ENCODE measurements at places on chromosomes 11 and 22.
A peak's percentile ranks its signal among the peaks of the same experiment; 100 is the strongest.

DNA sequence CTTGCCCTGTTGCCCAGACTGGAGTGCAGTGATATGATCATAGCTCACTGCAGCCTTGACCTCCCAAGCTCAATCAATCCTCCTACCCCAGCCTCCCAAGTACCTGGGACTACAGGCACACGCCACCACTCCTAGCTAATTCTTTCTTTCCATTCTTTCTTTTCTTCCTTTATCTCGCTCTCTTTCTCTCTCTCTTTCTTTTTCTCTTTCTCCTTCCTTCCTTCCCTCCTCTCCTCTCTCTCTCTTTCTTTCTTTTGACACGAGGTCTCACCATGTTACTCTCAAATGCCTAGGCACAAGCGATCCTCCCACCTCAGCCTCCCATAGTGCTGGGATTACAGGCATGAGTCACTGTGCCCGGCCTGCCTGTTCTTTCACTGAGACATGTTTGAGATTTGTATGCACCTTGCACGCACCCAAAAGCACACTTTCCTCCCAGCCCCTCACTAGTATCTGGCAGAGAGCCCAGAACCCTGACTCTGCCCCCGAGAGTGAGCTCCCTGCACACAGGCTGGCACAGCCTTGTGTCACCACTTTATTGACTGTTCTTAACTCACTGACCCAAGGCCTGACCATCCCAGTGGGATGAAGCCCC is 56.8 kb downstream of the CD6 start:
- no peak for DNase-seq

DNA sequence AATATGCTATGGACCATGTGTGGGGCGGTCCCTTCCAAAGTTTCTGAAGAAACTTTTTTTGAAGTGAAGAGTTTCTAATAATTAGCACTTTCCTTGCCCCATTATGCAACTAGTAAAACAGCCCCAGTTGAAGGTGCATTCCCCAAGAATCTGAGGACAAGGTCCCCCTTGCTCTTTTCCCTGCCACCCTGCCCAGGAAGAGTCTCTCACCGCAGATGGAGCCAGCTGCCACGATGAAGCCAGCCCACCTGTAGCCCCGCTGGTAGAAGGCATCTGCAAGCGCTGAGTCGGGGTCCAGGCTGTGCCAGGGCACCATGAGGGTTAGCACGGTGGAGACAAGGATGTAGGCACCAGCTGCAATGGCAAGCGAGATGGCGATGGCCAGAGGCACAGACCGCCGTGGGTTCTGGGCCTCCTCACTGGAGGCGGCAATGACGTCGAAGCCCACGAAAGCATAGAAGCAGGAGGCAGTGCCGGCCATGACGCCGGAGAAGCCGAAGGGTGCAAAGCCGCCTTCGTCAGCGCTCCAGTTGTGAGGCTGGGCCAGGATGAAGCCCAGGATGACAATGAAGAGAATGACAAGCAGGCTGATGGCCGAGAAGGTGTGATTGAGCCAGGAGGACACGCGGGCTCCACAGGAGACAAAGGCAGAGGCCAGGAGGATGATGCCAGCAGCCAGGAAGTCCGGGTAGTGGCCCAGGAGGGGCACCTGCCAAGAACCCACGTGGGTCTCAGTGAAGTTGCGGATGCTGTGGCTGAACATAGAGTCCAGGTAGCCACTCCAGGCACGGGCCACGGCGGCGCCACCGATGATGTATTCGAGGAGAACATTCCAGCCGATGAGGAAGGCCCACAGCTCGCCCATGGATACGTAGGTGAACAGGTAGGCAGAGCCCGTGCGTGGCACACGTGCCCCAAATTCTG is 1.5 kb downstream of the SLC7A4 start:
- no peak for DNase-seq

DNA sequence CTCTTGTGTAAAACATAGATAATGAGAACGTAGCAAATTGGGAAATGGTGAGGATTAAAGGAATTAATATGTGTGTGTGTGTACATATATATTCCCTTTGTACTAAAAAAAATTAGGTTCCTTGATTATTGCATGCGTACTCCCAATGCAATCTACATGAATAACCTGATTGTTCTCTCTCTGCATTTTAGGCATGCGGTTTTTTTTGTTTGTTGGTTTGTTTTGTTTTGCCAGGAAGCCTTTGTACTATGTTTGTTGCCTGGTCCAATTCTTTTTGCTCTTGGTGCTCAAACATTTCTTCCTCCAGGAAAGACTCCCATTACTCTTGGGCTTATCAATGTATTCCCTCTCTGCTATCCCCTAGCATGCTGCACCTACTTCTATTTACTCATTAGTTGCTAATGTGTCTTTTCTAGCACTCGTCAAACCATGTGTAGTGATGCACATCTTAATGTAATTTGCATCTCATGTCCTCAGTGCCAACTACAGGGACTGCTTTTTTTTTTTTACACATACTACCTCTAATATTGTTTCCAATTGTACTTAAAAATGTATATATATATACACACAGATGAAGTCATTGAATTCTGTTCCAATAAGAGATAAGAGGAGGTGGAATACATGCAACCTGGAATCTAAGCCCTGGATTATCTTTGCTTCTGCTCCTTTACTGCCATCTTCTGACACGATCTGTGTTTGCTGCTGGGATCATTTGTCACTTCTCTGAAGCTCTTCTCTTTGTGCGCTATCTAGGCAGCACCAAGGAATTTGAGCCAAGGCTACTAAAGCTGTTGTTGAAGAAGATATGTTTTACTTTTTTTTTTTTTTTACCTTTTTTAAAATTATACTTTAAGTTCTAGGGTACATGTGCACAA is 197.2 kb upstream of the ANO3 start:
- no peak for DNase-seq

- DNase-seq = no peak
Measured at GRCh38 chr22:43047605-43048004, 32.7 kb upstream of the PACSIN2 start.

DNA sequence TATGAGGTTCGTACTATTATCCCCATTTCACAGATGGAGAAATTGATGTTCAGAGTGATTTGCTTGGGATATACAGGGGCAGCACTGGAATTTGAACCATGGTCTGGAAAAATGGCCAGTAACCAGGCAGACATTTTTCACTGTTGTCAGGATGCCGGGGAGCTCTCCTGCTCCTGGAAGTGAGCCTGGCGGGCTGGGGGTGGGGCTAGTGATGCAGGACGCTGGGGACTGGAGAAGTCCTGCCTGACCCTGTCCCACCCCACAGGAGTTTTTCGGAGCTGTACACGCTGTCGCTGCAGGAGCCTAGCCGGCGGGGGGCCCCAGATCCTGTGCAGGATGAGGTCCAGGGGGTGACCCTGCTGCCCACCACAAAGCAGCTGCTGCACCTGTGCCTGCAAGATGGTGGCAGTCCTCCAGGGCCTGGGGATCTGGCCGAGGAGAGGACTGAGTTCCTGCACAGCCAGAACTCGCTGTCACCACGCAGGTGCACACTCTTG is 11.1 kb downstream of the SIPA1 start:
- no peak for DNase-seq

DNA sequence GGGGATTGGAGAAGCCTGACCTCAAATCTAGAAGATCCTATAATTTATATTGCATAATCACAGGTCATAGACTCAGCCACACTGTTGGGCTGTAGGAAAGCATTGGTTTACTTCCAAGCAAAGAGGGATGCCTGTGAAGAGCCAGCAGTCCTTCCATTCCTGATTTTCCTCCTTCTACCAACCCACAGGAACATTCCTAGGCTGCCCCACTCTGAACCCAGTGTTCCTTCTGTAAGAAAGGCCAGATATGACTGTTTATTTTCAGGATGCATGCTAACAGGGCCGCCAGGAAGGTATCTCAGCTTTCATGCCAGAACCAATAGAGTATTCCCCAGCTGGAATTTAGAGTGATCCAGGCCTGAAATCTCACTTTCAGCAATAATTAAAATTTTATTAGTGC is 197.1 kb downstream of the ETS1 start:
- DNase-seq = no peak

- DNase-seq = no peak
Measured at GRCh38 chr11:17840101-17840548, 105.5 kb downstream of the KCNC1 start.

- DNase-seq = no peak
Measured at GRCh38 chr22:19536564-19536963, 12.4 kb upstream of the CLDN5 start.

DNA sequence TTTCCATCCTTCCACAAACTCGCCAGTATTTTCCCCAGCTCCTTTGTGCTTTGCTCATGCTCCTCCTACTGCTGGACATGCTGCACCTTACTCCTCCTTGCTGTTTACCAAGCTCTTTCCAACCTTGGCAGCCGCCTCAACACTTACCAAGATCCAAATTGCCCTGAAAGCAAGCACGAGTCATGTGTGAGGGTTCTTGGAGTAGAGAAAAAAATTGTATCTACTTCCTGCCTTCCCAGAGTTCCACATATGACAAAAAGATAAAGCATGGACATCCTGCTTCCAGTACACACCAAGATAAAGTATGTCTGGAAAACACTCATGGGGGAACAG is 767.5 kb downstream of the NTM start:
- no peak for DNase-seq

DNA sequence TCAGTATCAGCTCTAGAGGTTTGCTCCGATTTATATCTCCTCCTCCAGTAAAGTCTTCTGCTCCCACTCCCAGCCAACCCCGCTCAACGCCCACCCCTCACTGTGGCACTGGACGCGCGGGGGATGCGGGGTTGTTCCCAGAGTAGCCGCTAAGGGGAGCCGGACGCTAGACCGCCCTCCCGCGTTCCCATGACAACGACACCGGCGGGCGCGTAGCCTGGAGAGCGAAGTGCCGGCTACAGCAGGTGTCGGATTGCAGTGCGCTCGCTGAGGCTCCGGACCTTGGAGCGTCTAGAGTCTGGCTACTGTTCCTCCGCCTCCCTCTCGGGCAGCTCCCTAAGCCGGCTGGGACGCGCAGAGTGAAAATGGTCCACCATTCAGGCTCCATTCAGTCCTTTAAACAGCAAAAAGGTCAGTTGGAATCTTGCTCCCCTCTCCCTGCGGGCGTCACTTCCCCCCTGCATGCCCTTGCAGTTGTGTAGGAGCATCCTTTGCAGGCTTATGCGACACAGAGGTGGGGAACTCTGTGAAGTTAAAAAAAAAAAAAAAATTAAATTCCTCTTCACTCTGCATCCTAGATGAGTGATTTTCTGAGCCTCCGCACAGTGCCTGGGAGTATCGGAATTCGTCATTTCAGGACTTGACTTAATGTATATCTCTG is at the start of gene ANO3:
Gene ANO3 (plus strand): TSS at position 220 of the 661 bp plus-strand sequence. CDS start 146 bp downstream, at position 366.
- peak; percentile 17 for DNase-seq

GRCh38 chr11:848380-848931 is 5.8 kb downstream of the TSPAN4 start:
- no peak for DNase-seq

DNA sequence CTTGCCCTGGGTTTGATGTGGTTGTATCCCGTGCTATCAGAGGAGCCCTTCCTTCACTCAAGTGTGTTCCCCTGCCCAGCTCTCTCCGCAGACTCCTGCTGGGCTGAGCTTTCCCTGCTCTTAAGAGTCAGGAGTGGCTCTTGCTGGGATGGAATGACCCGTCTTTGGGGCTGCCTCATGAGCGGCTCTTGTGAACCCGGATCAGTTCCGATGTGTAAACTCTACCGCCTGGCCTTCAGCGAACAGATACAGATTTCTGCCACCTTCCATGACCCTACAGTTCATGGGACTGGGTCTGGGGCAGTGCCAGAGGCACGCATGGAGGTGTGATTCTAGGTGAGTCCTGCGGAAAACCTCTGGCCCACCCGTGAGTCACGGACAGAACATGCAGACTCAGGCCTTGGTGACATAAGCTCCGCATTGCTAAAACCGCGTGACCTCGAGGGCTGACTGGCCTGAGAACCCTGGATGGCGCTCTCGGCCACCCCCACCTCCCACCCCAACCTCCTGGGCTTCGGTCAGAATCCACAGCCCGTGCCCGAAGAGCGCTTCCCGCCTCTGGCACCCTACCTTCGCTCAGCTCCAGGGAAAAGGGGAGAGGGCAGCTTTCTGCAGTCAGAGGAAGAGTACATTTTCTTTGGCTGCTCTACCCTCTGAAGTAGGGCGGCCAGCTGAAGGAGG is 1.3 kb upstream of the ZBTB16 start:
- no peak for DNase-seq

- DNase-seq = no peak
Measured at GRCh38 chr22:48778308-48779195, 1049.1 kb downstream of the BRD1 start.

- peak; percentile 80 for DNase-seq
Measured at GRCh38 chr11:3939211-3939610, 83.7 kb downstream of the STIM1 start.

- no peak for DNase-seq
Measured at GRCh38 chr22:45212992-45213751, 27.5 kb downstream of the KIAA0930 start.

GRCh38 chr11:104339380-104339831 is 175.5 kb upstream of the PDGFD start:
- DNase-seq = no peak

GRCh38 chr11:118914178-118914918 is 11.4 kb downstream of the BCL9L start:
- no peak for DNase-seq

- DNase-seq = no peak
Measured at GRCh38 chr11:102927624-102927990, 27.9 kb downstream of the MMP13 start.

DNA sequence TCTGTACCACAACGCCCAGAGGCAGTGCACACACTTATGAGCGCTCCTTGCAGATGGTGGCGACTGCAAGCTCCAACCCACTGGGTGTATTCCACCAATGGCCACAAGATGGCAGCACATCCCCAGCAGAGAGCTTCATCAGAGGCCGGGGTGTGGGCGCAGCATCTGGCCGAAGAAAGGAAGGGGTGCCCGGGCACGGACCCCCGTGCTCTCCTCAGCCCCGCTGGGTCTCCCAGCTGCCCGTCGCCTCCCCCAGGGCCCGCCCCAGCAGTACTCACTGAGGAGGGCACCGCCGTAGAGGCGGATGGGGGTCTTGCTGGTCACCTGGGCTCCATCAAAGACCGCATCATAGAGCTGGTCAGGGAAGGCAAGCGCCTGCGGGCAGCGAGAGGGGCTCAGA is 14.2 kb downstream of the TP53I11 start:
- peak; percentile 12 for DNase-seq

GRCh38 chr22:37762389-37762836 is 45.3 kb upstream of the GCAT start:
- DNase-seq = no peak

- DNase-seq = no peak
Measured at GRCh38 chr11:22344081-22344480, 5.9 kb downstream of the SLC17A6 start.

DNA sequence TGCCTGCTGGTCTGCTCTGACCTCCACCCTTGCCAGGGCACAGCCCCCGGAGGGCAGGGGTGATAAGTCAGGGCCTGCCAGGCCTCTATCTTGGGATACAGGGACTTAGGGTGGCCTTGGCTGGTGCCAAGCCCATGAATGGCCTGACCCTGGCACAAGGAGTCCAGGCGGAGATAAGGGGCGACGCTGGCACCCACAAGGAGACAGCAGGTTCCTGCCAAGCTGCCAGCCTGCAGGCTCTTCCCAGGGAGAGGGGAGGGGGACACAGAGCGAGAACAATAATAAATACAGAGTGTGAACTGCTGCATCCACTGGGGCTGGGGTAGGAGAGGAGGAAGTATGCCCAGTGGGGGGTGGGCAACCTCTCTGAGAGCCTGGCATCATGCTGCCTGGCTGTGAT is 978 bp downstream of the CSDC2 start:
- no peak for DNase-seq
